ENCODE measurements at places on chromosomes 5 and 9.
A peak's percentile ranks its signal among the peaks of the same experiment; 100 is the strongest.

DNA sequence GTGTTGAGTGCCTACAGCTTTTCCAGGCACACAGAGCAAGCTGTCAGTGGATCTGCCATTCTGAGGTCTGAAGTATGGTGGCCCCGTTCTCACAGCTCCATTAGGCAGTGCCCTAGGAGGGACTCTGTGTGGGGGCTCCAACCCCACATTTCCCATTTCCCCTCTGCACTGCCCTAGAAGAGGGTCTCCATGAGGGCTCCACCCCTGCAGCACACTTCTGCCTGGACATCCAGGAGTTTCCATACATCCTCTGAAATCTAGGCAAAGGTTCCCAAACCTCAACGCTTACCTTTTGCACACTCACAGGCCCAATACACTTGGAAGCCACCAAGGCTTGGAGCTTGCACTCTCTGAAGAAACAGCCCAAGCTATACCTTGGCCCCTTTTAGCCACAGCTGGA, 131.3 kb downstream of the DEPDC1B start:
- DNase-seq, result no peak

GRCh38 chr5:176611435-176611834, 1.5 kb upstream of the GPRIN1 start:
- no peak for DNase-seq

GRCh38 chr5:132100672-132101261, 27.2 kb downstream of the CSF2 start:
- no peak for DNase-seq

GRCh38 chr9:136342181-136343120, 15.1 kb downstream of the GPSM1 start:
- peak; percentile 39 for DNase-seq

GRCh38 chr5:64339769-64340168, 166.0 kb upstream of the RGS7BP start:
- no peak for DNase-seq

DNA sequence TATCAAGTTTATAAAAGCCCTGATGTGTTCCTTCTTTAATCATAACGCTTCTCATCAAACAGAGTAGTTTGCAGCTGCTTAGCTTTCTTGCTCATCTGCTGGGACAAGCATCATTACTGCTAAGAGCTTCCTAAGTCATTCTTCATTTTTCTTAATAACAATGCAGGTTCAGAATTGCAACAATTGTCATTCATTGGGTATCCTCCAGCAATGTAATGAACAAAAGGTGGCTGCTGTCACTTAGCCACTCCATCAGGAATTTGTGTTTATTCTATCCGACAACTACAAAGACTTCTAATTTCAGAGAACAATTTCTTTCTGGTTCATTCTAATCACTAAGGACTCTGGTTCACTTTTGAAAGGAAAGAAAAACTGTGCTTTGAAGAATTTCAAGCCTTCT, 836.7 kb upstream of the CDH10 start:
- no peak for DNase-seq

GRCh38 chr5:43635374-43635773, 32.4 kb downstream of the NNT start:
- DNase-seq, result no peak

GRCh38 chr9:94110821-94111252, 26.6 kb downstream of the PTPDC1 start:
- DNase-seq, result no peak

DNA sequence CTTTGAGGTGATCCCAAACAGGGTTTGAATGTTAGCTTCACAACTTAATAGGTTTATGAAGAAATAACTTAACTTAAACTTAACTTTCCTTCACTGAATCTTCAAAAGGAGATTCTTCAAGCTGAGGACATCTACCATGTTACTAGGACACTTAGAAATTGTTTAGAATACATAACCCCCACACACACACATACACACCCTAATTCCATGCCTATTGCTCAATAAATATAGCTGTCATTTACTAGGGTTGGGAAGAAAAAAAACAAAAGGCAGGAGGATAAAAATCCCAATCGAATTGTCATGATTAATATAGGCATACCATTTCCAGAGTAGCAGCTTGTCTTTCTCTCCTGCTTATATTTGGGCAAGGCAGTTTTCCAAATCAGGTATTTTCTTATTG, 68.3 kb downstream of the ALDH1A1 start:
- no peak for DNase-seq

- no peak for DNase-seq
Observed at GRCh38 chr5:159049844-159050315, 49.8 kb downstream of the EBF1 start.

GRCh38 chr5:3337812-3338541, 257.7 kb upstream of the IRX1 start:
- DNase-seq, result no peak

GRCh38 chr5:149042865-149043264, 20.0 kb downstream of the SH3TC2 start:
- DNase-seq, result no peak

GRCh38 chr5:159339460-159339859, 9.2 kb upstream of the IL12B start:
- no peak for DNase-seq

GRCh38 chr5:45017568-45017967, 208.8 kb downstream of the MRPS30 start:
- no peak for DNase-seq

DNA sequence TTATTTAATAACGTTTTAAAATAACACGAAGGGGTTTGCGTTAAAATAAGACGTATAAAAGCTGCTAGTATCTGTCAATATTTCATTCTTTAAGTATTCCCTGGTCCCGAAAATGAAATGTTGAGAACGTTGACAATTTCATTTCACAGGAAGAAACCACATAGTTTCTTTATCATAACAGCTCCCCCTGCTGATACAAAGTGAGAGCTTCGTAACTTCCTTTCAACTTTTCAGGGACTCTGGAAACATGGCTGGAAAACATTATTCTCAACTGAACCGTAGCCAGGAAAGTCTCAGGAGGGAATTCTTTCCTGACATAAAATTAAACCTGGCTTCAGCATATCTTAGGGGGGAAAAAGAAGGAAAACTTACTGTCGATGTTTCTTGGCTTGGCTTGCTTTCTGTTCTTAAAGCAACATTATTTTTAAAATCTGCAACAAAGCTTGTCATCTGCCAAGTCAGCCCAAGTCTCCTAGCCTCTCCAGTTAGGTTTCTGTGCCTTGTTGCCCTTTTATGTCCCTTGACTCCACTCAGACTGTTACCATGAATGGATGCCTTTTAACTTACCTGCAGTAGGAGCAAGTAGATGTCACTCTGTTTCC, 122.9 kb upstream of the DAB2 start:
- no peak for DNase-seq

- DNase-seq, result no peak
Observed at GRCh38 chr5:165405340-165405739, 1899.9 kb downstream of the MAT2B start.

DNA sequence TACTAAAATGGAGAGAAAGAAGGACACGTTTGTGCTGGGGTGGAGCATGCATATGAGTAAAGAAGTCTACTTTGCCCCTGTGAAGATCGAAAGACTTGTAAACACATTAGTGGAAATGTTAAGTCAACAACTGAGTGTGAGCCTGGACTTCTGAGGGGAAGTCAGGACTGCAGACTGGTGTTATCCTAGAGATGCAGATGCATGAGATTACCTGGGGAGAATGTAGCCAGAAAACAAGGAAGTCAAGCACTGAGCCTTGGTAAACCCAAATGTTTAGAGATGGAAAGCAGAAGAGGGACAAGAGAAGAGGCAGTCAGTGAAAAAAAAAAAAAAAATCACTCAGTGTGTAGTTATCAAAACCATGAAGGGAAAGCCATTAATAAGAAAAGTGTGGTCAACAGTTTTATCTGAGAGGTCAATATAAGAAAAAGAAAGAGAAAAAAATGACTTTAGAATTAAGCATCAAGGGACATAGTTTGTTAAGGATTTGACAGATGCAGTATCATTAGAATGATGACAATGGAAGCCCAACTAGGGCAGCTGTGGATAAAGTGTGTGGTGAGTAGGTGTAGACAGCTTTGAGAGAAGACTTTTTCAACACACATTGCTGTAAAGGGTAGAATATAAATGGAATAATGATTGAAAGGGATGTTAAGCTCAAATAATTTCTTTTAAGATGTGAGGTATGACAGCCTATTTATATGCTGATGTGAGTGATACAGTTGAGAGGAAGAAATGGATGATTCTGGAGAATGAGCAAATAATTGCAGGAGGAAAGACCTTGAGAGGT, 22.2 kb downstream of the JAKMIP2 start:
- DNase-seq, result no peak

DNA sequence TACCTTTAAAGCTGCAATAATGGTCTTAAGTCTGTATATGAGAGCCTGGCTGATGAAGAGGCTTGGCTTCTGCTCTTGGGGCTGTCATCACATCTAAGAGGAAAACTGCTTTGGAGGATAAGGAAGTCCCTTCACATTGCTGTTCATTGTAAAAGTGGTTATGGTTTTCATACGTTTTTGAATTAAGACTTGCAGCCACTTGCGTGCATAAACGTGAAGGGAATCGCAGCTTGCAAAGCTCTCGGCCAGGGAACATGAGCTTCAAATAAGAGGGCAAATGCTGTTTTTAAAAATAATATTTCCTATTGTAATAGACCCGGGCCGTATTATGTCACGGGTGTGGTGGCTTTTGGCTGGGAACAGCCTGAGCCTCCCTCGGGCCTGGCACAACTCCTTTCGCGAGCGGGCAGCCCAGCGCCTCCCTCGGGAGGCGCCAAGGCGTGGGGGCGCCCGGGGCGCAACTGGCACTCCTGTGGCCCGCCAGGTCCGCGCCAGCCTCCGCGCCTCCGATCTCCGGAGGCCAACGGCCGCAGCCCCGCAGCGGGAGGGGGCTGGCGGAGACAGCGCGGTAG, 538 bp upstream of the ARHGEF28 start:
- DNase-seq, result no peak

DNA sequence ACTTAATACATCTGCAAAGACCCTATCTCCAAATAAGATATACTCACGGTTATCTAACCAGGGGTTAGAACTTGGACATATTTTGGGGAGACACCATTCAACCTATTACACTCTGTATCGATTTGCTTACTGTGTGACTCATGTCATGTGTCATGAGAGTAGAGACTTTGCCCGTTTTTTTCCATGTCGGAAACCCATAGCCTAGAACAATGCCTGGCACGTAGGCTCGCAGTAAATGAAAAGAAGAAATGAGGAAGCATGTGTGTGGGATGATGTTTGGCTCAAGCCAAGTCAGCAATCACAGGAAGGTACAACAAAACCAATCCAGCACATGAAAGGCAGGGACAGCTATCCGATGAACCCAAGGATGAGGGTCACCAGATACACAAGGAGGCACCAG, 94.6 kb upstream of the DNAH5 start:
- DNase-seq, result no peak

- DNase-seq, result no peak
Observed at GRCh38 chr9:13209498-13209897, 70.0 kb downstream of the MPDZ start.

DNA sequence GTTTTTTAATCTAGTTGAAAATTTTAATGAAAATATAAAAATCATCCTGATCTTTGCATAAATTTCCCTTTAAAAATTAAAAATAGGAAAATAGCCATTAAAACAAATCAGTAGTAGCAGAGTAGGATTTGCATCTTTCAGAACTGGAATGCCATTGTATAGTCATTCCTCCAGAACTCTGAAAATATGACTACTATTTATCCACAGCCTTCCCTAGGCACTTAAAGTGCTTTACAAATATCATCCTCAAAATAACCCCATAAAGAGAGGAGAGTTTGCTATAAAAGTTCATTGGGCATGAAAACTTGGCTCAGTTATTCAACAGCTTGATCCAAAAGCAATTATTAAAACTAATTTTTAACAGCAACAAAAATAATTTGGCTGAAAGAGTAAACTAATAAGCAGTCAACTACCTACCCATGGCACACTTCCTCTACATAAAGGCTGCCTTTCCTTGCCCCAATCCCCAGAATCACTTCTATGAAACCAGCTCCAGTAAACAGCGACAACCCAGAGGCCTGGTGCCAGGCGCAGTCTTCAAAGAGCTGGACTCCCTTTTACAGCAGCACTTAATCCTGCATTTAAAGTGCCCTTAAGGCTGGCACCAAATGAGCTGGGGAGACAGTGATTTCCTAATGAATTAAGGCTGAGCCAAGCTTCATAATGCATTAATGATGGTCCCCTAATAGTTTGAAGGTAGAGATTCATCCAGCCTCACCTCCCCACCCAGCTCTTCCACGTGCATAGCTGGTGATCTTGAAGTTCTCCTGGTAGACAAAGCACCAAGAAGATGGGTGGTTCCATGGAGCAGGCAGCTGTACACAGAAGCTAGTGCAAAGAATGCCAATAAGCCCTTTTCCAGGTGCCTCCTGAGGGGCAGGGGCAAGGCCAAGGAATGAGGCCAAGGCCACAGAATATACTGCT, 36.1 kb downstream of the LHFPL2 start:
- no peak for DNase-seq

GRCh38 chr9:27451207-27451797, 72.8 kb upstream of the IFNK start:
- DNase-seq, result no peak

- no peak for DNase-seq
Observed at GRCh38 chr9:38350529-38350928, 42.0 kb upstream of the ALDH1B1 start.

GRCh38 chr5:12623408-12623807, 719.2 kb upstream of the CTNND2 start:
- DNase-seq, result no peak

DNA sequence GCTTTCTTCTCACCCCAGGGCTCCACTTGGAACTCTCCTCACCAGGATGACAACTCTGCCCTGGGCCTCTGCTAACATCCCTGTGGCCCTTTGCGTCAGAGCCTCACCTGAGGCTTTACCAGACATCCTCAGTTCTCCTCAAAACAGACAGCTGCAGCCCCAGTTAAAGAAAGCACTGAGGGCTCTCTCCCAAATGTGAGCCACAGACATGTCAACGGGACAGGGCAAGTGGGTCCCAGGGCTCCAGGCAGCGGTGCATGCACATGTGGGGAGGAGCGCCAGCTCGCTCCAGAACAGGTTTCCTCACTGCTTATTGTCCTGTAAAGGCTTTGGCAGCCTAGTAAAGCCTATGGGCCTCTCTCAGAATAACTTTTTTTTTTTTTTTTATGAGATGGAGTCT, 37.3 kb downstream of the IPPK start:
- no peak for DNase-seq

DNA sequence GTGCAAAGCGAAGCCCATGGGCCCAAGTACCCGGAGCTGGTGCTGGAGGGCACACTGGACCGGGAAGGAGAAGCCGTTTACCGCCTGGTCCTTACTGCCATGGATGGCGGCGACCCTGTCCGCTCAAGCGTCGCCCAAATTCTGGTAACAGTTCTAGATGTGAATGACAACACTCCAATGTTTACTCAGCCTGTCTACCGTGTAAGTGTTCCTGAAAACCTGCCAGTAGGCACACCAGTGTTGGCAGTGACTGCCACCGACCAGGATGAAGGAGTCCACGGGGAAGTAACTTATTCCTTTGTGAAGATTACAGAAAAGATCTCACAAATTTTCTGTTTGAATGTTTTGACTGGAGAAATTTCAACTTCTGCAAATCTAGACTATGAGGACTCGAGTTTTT, 936 bp downstream of the PCDHGA6 start:
- no peak for DNase-seq

- DNase-seq, result no peak
Observed at GRCh38 chr9:126377536-126377935, 50.9 kb downstream of the MVB12B start.

GRCh38 chr5:68033029-68033428, 182.5 kb upstream of the PIK3R1 start:
- DNase-seq, result no peak

Measured in NCI-H2029 treated with DMSO at 0.1 percent for 48 hours (cell line).